ENCODE measurements at places on chromosomes 16 and 17.

DNA sequence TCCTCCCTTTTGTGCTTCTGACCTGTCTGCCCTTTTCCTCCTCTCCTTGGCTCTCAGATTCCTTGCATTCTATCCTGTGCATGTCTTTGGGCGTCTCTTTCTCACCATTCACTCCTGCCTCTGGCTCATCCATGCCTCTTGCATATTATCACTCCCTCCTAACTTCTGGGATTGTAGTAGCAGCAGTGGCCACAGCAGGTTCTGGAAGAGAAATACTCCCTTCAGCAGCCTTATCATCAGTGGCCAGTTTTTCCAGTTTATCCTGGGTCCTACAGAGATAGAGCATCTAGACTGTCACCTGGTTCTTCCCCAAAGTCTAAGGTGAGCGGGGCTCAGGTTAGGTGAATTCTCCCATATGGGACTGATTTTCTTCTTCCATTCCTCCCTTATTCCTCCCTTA lies 354.0 kb upstream of the CCL2 start:
- no peak for DNase-seq

DNA sequence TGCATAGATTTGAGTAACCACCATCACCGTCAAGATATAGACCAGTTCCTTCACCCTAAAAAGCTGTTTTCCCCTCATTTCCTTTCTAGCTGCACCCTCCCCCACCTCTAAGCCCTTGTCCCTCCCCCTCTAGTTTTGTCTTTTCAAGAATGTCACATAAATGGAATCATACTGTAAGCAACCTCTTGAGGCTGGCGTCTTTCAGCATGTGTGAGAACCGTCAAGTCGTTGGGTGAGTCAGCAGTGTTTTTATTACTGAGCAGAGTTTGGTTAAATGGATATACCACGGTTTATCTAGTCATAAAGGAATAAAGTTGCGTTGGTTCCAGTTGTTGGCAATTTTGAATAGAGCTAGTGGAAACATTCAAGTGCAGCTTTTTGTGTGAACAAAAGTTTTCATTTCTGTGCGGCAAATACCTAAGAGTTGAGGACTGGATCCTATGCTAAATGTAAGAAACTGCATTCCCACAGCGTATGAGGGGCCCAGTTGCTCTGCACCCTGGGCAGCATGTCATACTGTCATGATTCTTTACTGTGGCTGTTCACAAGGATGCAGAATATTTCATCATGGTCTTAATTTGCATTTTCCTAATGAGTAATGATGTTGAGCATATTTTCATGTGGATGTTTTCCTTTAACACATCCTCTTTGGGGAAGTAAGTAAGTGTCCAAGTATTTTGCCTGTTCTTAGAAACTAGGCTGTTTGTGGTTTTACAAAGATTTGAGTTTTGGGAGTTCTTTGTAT lies 264.3 kb downstream of the CPPED1 start:
- DNase-seq = no peak

- no peak for DNase-seq
These were observed 6.1 kb downstream of the SLC35G3 start for GRCh38 chr17:35188111-35188510.

GRCh38 chr17:79799538-79800324 lies 2.9 kb upstream of the CBX8 start:
- no peak for DNase-seq

DNA sequence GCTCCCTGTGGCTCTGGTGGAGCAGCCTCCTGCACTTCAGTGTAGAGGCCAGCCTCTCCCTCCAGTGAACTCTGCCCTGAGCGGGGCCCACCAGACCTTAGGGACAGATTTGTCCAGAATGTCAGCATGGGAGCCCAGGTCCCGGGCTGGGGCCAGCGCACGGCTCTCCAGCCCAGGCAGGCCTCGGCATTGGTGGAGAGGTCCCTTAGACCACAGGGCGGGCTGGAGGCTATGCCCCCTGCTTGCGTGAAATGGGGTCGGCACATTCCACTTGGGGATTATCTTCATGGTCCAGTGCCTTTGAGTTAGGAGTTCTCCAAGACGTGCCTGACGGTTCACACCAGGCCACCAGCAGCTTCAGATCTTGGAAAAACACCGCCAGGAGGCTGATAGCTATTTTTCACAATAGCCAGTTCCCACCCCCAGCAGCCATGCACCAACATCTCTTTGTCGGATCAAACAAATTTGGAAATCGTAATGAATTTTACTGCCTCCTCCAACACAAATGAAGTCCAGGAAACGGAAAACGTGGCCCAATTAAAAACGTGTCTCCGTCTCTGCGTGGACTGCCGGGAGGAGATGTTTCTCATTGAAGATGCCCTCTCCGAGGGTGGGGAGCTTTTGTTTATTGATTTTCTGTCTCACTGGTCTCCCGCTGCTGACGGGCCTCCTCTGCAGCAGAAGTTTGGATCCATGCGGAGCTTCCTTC lies 110.0 kb upstream of the CIBAR2 start:
- no peak for DNase-seq

DNA sequence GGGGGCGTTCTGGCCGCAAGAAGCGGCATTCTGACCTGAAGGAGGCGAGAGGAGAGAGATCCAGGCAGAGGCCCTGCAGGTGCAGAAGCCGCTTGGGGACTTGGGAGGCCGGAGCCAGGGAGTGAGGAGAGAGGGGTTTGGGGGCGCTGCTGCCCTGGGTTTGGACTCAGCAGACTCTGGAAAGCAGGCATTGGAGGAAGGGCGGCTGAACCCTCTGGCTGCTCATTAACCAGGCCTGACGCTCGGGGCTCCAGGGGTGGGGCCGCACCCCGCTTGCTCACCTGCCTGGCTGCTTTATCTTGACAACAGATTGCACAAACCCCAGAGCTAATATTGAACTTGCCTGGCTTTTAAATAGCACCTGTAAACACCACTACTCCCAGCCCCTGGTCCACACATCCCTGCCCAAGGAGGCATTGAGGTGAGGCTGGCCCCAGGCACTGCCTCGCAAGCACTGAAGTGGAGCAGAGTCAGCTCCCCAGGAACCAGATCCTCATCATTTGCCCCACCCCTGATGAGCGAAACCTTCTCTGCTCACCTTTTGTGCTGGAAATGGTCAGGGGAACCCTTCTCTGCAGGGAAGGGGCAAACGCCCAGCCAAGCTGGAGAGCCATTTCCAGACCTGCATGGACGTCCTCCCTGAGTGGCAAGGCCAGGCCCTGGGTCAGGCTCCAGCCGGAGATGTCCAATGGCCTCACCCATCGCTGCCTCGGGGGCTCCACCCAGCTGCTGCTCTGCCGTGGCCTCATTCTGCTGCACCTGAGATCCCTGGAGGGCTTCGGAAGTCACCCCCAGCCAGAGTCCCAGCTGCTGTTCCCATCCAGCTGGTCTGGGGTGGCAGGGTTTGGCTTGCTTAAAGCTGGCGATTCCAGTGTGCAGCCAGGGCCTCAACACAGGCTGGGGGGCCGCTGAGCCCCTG lies 190.2 kb upstream of the GSE1 start:
- no peak for DNase-seq

GRCh38 chr17:81939881-81940385 lies 2.8 kb upstream of the PYCR1 start:
- DNase-seq = no peak

DNA sequence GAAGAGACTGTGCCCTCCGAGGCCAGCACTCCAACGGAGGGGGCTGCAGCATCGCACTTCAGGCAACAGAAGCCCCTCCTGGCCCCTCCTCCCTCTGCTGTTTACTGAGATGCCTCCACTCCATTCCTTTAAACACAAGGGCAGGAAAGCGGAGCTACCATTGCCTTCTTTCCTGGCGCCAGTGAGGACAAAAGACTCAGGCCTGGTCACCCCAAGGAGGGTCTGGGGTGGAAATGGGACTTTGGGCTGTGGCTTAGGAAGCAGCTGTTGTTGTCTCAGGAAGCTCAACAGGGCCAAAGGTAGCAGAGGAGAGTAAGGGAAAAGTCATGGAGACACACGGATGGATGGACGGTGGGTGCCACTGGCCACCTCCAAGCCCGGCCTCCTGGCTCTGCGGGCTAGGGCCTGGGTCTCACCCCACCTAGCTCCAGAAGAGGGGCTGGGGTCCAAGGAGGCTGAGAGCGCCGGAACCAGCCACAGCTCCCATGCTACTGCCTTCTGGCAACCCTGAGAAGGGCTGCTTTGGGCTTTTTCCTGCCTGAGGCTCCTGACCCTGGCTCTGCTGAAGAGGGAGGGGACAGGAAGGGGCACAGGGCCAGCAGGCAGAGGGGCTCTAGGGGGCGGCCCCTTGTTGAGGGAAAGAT lies 11.1 kb downstream of the CD300LG start:
- DNase-seq = no peak

- DNase-seq = no peak
These were observed 455.2 kb upstream of the DYNLRB2 start for GRCh38 chr16:80085606-80086005.

DNA sequence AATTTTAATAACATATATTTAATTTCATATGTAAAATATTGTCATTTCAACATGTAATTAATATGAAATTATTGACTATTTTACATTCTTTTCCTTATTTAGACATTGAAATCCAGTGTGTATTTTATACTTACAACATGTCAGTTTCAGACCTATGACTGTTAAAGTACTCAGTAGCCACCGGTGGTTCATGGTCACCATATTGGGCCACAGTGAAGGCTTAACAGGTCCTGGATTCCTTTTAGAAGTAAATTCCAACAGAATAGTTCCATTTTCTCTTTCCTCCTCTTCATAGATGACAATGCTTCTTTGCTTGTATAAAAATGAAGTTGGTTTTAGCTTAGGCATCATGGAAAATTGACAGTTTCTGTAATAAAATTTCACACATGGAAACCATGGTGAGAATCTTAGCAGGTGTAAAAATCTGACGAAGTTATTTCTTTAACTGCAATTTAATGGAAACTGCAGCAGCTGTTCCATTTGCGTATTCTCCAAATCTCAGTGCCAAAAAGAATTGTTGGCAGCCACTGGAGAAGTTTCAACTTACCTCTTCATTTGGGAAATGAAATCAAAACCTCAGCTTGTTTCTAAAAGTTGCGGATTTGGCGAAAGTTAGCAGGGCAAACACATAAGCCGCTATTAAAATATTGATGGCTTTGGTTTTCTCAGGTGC lies 231.1 kb downstream of the CDH13 start:
- no peak for DNase-seq

- no peak for DNase-seq
These were observed 144.8 kb upstream of the CCL2 start for GRCh38 chr17:34110315-34110714.

- DNase-seq = no peak
These were observed 17.8 kb upstream of the ADGRG1 start for GRCh38 chr16:57610611-57611010.

DNA sequence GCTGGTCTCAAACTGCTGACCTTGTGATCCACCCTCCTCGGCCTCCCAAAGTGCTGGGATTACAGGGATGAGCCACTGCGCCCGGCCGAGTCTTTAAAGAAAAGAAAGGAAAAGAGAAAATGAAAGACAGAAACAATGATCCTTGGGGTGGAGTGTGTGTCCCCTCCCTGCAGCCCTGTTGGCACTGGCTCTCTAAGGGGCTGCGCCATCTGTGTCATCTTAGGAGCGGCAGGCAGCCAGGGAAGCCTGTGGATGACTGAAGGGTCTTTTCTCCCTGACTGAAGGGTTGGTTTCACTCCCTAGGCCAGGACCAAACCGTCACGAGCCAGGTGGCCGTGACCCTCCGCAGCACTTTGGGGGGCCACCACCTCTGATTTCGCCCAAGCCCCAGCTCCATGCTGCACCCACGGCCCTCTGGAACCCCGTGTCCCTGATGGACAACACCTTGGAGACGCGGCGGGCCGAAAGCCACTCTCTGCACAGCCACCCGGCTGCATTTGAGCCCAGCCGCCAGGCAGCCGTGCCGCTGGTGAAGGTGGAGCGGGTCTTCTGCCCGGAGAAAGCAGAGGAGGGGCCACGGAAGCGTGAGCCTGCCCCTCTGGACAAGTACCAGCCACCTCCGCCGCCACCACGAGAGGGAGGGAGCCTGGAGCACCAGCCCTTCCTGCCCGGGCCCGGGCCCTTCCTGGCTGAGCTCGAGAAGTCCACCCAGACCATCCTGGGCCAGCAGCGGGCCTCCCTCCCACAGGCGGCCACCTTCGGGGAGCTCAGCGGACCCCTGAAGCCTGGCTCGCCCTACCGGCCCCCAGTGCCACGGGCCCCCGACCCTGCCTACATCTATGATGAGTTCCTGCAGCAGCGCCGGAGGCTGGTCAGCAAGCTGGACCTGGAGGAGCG lies 27.7 kb downstream of the GINS2 start:
- DNase-seq = no peak

DNA sequence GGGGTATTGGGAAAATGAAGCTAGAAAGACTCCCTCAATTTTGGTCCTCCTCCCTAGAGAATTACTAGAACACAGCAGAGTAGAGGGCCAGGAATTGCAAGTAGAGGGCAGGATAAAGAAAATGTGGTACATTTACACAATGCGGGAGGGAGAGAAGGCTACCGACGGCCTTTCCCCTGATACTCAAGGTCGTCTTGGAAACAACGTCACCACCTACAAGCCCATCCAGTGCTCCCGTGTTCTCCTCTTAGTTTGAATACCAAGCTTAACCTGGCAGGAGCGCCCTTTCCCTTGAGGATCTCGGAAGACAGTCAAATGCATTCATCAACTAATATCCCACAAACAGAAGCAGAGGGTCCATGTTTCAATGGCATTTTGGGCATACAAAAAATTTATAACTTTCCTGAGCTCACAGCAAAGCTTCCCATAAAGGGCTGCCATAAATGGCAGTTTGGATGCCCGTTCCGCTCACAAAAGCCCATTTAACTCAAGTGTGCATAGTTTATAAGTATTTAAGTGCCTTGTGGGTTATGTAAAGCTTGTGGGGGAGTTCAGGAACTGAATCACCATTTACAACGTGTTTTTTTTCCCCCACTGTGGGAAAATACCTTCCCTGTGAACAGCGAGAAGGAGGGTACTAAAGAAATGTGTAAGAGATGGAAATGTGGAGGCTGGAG lies 414.6 kb downstream of the SLC39A11 start:
- DNase-seq = no peak

Data from activated CD4-positive, alpha-beta T cell treated with anti-CD3 and anti-CD28 coated beads for 1 hour (primary cell).